ENCODE measurements at places on chromosomes 5 and 9.

DNA sequence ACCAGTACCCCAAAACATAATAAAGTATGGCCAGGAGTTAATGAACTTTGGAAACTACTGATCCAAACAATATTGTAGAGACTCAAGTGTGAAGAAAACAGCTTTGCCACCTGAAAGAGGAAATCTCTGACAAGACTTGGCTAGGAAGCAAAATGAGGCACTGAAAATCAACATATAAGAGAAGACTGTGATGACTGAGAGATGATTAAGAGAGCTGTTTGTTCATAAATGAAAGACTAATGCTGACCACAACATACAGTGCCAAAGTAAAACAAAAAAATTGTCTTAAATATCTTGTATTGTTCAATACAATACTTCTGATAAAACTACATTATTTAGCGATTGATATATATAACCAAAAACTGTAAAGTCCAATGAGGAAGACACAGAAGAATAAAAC, 7.2 kb downstream of the RC3H2 start:
- DNase-seq: no peak

DNA sequence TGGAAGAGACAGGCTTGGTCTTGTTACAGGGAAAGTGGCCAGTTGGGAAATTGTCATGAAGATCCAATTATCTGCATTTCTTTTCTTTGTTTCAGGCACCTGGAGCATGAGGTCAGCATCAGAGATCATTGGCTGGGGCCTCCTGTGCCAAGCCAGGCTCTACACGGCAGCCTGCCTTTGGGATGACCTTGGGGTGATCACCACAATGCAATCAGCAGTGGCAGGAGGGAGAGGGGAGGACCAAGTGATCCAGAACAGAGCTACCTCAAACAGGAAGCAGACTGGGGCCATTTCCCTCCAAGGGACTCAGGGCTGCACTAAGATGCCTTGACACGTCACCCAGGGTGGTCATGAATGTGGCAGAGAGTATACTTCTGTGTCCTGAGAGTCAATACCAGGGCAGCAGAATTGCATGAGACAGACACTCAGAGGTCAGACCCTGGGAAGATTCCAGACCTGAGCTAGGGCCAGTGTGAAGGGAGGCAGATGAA, 8.9 kb downstream of the SMIM23 start:
- DNase-seq: no peak

DNA sequence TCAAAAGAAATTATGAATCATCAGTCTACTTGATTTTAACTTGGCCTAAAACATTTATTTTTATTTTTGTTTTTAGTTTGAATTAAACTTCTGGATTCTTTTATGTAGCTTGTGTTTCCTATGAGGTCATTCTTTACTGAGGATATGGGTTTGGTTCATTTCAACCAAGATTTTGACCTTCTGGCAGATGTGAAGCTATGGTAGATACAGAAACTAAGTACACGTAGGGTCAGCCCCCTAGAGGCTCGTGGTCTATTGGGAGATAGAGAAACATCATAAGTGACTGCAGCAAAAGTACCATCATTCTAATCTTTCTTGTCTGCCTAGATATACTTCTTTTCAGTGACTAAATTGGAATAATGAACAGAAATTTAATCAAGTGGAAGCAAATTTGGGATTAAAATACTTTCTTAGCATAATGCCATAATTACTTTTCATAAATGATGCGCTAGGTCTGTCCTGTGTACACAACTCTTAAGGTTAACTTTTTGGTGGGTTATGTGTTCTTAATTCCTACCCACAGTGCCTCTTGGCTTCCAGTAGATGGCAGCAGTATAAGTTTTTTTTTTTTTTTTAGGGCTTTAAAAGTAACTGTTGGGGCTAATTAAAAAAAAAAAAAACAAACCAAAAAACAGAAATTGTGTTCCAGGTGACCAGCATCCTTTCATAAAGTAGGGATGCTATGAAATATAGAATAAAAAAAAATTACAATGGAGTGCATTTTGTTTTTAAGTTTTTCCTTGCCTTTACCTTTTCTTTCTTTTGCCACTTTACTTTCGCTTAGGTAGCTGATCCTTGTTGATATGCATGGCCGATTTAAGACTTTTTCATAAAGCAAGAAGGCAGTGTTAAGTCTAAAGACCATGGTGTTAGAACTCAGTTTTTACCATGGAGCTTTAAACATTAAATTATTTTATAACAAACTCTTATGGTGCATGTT, 49.9 kb downstream of the LRRTM2 start:
- DNase-seq: no peak

GRCh38 chr5:40402007-40402364, 277.7 kb upstream of the PTGER4 start:
- DNase-seq: no peak

DNA sequence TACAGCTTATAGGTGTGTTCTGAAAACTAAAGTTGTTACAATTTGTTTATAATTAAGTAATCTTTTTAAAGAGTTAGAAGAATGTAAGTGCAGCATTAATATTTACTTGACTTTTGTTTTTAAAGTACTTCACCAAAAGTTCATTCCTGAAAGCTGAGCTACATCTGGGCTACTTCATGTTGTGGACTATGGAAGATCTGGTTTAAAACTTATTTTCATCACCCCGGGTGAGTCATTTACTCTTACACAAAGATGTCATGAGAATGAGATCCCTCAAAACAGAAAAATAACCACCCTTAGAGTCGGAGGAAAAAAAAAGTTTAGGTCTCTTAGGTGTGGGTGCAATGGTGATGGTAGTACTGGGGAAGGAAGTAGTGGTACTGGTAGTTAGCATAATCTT, 5.1 kb downstream of the POU5F2 start:
- no peak for DNase-seq

GRCh38 chr5:75438722-75439121, 72.7 kb downstream of the CERT1 start:
- DNase-seq: no peak

DNA sequence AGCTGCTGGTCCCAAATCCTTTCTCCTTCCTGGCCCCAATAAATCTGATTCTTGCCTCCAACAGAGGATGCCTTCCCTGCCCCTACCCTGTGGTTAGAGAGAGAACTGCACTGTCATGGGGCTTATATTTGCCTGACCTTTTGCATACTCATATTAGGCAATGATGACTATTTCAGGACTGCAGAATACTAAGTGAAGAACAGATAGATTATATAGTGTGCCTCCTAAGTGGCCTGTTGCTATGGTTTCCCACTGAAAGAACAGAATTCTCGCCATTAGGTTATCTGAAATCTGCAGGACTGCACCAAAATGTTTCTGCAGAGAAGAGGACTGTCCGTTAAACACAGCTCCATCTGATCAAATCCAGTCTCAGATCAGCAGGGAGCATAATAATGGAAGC, 87.3 kb upstream of the CCNG1 start:
- DNase-seq: no peak

DNA sequence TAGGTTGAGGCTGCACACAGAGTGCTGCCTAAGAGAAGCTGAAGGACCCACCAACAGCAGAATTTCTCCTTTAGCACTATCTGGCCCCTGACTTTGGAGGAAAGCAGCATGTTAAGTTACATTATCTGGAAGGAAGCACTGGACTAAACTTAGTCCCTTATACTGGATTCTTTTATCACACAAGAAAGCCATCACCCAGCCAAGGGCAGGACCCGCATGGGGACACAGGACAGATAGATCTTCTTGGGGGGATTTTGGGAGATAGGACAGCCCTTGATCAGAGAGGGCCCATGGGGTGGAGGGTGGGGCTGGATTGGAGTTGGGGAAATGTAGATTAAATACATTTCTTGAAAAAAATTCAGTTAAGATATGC, 14.4 kb downstream of the ANKRD33B start:
- DNase-seq: no peak

DNA sequence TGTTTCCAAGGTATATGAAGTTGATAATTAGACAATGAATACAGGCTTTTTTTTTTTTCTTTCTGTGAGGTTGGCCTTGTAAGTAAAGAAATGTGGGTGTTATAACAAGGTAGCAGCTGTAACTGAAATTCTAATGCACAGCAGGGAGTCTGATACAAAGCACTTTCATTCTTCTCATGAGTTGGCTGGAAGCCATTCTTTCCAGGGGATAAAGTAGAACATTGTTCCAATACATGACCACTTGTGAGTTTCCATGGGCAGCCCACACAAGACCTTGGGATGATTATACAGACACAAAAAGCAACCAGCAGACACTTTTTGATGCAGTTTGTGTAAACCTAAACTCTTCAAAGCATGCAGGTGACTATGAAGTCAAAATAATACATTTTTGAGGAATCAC, 1785.9 kb upstream of the WWC1 start:
- DNase-seq: no peak

DNA sequence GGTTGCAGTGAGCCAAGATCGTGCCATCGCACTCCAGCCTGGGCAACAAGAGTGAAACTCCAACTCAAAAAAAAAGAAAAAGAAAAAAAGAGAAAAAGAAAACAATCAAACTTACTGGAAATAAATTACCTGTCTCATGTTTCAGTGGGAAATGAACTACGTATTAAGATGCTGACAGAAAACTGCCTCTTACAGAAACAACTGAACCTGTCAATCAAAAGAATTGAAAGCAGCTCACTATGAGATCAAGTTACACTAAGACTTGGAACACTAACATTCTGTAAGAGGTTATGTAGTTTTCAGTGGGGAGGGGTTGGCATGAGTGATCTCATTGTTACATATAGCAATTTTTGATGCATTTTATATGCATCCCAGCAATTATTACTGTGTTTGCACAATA, 64.4 kb upstream of the SPATA31E1 start:
- DNase-seq: no peak

- DNase-seq: no peak
Observed at GRCh38 chr5:153520952-153521351, 30.5 kb downstream of the GRIA1 start.

DNA sequence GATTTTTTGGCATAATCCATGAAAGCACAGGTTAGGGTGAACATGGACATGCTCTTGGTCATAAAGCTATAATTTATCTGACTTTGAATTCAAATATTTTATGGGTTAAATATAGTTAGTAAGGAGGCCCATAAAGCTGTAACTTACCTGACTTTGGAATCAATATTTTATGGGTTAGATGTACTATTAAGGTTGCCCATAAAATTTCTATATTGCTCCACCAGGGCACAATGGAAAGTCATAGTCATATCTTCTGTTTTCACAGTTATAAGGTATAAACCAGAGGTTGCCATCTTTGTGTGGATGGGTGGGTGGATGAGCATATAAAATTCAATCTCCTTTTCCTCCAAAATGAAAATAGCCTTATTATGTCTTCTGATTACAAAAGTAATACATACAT, 120.5 kb upstream of the ADAMTSL1 start:
- no peak for DNase-seq

GRCh38 chr5:179819296-179820126, 1.2 kb upstream of the SQSTM1 start:
- DNase-seq: no peak

Data from stimulated activated CD8-positive, alpha-beta memory T cell treated with anti-CD3 and anti-CD28 coated beads, Interleukin-2, amount 100 ng/mL, for 1 hour (primary cell).